ENCODE measurements at places on chromosomes 7 and 10.

DNA sequence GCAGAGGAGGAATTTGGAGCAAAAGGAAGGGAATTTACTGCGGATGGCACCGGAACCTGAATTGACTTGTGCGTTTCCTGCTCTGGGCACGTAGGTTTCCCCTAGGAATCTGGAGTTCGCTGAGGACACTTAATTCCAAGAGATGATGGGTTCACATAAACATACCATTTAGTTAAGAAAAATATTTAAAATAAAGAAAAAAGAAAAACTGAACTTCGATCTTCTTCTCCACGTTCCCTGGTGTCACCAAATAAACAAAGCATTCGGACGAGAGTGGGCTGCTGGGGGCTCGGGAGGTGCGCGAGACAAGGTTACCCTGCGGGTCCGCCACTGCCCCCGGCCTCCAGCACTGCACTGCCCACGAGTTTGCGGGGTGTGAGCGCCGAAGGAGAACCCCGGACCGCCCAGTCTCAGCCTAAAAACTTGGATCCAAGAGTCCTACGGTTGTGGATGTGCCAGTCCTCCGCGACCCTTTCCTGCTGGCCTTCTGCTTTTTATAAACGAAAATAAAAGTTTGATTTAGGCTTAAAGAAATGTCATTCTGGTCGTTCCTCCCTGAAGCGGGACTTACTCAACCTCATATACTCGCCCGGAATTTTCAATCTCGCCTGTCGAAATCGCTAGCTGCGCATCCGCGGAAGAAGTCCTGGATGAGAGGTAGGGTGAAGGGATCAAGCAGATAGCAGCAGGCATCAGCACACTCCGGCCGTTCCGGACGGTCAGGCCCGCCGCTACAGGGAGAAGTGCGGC, 30.3 kb downstream of the SKIDA1 start:
- DNase-seq, result no peak

DNA sequence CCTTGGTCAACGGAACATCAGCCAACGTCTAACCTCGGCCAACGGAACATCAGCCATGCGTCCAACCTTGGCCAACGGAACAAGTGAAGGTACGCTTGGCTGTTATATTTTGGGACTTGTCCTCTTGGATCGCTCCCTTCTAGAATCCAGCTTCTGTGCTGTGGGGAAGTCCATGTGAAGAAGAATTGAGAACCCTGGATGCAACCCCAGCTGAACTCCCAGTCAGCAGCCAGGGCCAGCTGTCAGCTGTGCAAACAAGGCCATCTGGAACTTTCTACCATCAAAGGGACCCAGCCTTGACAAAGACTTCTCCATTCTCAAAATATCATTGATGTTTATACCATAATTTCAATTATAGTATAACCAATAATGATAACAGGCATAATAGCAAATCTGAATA, 43.3 kb upstream of the ITGA8 start:
- DNase-seq, result no peak

DNA sequence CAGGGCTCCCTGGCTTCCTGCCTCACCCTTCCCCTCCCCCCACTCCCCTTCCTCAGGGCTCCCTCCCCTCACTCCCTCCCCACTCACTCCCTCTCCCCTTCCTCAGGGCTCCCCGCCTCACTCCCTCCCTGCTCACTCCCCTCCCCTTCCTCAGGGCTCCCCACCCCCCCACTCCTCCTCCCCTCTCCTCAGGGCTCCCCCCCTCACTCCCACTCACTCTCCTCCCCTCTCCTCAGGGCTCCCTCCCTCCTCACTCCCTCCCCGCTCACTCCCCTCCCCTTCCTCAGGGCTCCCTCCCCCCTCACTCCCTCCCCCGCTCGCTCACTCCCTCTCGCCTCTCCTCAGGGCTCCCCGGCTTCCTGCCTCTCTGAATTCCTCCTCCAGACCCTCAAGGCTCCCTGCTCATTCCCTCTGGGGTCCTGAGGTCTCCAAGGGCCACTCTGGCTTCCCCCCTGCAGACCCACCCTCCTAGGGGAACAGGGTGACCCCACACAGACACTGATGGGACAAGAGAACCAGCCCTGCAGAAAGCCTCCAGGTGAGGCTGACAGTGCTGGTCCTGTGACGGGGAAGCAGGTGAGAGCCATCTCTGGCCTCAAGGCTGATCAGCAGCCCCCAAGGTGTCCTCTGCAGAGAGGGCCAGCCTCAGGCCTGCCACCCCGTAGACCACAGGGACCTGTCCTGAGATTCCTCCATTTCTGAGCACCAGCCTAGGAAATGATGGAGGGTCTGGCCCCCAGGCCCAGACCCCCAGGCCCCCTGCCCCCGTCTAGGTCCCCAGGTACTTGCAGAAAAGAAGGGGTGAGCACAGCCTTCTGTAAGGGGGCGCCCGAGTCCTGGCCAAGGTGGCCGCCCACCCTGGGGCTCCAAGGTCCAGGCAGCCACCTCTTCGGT, 47.2 kb downstream of the PWWP2B start:
- peak; percentile 35 for DNase-seq

- DNase-seq, result no peak
Observed at GRCh38 chr7:16559497-16560179, 33.0 kb downstream of the LRRC72 start.

GRCh38 chr10:93695740-93696139, 6.7 kb downstream of the FRA10AC1 start:
- DNase-seq, result no peak

DNA sequence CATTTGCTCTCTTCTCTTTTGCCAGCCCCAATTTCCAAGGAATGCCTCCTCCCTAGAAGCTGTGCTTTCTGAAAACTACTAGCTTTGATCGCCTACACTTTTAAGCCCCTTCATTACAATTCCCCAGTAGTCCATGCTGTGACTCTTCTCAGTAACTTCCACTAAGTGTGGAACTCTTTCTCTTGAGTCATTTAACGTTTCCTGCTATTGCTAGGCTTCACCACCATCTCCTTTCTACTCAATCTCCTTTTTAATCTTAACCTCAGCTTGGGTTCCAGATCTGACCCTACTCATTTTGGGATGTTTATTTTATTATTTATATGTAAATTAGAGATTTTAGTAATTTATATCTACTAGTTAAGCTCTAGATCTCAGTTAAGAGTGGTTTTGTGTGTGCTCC, 14.4 kb upstream of the SEMA3D start:
- DNase-seq, result no peak

DNA sequence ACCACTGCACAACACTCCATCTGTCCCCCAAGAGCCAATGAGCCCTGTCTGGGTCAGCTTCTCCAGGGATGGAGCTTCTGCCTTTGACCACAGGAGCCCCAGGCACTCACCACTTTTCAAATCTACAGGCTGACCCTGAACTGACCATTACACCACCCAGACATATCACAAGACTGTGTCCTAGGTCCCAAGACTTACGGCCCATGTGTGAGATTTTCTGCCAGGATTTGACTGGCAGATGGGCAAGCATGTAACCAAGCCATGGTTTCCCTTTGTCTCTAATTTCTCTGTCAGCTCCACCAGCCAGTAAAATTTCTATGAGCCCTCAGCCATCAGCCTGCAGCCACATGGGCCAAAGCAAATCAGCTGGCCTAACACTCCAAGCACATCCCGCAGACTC, 92.5 kb downstream of the SH3PXD2A start:
- no peak for DNase-seq

DNA sequence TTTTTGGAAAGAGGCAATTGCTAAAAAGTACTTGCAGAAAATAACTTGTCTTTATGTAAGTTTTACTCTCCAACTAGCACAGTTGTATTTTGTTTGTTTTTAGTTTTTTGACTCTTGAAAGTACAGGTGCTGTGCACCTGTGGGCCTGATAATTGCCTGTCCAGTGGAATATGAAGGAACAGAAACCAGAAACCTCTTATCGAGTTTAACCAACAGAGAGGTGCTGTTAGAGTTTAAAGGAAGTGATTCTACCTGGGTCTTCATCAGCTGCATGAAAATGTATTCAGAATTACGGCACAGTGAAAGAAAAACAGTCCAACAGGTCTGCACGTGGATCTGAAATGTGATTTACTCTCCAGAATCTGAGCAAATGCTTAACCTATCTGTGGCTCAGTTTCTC, 326.6 kb upstream of the POM121L12 start:
- no peak for DNase-seq

DNA sequence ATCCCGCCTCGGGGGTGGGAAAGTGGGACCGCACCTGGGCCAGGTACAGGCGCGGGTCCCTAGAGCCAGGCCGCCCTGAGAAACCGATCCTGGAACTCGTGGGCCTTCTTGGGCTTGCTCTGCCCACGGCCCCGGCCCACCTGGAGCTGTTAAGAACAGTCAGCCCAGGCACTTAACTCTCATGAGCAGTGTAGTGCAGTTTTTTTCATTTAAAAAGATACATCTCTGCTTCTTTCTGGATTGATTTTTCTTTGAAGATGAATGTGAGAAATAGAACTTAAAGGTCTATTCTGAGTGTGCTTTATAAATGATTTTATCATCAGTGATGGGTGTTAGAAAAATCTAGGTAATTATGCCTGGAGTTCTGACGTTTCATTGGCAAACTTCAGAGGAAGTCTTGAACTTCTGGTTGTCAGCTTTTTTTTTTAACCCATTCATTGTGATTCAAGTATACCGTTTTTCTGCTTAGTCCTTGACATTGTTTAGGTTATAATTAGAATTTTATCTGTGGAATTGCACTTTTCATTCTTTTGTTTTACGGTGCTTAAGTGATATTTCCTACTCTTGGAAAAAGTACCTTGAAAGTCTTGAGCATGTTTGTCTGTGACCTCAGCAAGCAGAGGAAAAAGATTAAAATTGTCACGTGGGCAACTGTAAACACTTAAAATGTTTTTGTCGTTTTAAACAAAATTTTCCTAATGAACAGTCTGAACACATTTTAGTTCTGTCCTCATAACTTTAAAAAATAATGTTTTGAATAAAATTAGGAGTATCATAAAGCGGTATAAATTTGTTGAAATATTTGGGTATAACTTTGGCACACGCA, 906 bp downstream of the CDK1 start:
- DNase-seq, result no peak

DNA sequence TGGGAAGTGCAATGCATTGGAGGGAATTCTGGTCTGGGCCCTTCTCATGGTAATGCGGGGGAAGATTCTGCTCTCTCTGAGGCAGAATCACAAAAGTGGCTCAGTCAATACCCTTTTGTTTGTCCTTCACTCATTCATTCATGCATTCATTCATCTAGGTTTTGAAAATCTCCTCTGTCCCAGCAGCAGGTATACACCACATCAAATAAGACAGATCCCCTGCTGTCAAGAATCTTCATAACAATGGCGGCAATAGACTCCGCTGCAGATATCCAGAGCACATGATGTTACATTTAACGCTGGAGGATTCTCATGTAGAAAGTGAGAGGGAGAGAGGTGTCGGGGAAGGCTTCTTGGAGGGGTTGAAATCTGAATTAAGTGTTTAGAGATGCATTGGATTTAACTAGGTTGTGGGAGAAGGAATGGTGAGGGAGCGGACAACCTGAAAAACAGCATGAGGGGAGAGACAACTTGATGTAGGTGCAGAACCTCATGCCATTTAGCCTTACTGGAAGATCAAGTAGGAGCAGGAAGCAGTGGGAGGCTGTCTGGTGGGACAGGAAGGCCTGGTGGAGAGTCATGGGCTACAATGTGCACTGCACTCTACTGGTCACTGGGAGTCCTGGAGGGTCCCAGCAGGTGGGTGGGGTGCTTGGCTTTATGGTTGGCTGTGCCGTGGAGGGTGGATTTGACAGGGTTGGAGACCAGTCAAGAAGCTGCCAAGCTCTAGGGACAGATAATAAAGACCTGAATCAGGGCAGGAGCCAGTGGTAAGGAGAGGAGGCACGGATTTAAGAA, 5.2 kb upstream of the FAM180A start:
- DNase-seq, result no peak

- DNase-seq, result peak; percentile 61
Observed at GRCh38 chr7:20798081-20798693, 11.5 kb upstream of the SP8 start.

- no peak for DNase-seq
Observed at GRCh38 chr7:132092106-132092505, 484.2 kb downstream of the PLXNA4 start.

- no peak for DNase-seq
Observed at GRCh38 chr7:20894806-20895205, 108.1 kb upstream of the SP8 start.

GRCh38 chr7:102258749-102259107, 27.9 kb upstream of the SH2B2 start:
- no peak for DNase-seq

- DNase-seq, result no peak
Observed at GRCh38 chr7:82335927-82336326, 107.7 kb downstream of the CACNA2D1 start.

DNA sequence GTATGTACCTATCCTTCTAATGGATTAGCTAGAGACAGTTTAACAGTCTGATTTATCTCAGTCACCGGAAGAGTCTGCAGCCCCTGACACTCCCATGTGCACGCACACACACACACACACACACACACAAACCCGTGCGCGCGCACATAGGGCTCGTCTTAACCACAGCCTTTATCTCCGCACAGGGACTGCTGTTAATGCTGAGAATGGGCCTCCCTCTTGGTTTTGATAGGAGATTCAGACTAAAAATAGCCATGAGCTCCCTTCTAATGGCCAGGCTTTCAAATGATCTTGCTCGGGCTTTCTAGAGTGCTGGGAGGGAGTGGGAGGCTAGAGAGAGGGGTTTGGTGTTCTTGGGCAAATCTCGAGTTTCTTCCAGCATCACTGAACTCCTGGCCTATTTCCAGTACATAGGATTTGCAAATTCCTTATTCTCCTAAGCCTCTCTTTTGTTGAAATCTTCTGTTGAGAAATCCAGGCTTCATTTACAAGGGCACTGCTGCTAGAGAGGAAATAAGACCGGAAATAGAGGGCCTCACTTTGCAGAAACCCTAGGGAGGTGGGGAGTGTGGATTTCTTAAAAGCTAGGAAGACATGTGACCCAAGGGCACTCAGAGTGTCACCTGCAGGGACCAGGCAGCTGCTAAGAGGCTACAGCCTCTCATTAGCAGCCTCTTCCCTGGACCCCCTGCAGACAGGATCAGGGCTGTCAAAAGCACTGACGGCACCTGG, 2.4 kb downstream of the TMEM72 start:
- DNase-seq, result no peak

DNA sequence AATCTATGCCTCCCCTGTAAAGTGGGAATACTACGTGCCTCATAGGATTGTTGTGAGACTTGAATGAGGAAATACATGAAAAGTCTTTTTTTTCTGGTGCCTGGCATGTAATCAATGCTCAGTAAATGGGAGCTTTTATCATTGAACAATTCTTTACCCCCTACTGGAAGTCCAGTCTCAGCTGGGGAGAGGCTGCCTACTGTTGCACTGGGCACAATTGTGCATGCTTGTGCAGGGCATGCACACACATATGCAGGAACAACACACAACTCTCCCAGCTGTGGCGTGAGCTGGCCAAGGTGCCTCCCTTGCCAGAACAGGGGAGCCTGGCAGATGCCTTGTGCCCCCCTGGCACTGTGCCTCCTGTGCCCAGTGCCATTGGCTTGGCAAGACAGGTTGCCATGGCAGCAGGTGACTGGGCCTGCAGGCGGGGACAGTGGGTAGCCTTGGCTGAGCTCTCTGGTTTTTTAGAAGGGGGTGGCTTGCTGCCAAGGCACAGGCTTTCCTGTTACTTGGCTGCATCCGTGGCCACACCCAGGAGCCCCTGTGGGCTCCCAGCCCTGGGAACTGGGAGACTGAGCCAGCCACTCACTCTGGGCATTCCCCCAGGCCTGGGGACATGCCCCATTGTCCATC, 16.1 kb upstream of the PALD1 start:
- no peak for DNase-seq

Measured in activated T-cell treated with anti-CD3 and anti-CD28 coated beads, Interleukin-2, amount 50 U/mL, for 48 hours (primary cell).